ENCODE measurements at places on chromosomes 2 and 18. TPM values are rescaled to one million over a fixed set of nuclear protein-coding genes. Genes with fewer than 3 reads are reported as not detected.

DNA sequence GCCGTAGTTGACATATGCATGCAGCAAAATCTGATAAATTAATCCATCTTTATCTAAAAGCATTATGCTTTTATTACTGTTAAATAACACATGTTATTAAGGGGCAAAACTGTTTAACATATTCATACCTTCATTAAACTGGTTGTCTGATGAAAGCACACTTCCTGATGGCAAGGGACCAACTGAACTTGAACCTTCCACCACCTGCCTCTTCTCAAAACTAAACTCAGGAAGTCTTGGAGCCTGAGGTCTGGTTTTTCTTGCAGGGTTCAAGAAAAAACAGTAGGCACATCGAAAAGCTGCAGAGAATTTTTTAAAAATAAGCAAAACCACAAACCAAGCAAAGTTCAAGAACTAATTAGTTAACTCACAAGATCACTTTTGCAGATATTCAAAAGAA is 64.9 kb downstream of the LNPK start:
- no peak for DNase-seq

DNA sequence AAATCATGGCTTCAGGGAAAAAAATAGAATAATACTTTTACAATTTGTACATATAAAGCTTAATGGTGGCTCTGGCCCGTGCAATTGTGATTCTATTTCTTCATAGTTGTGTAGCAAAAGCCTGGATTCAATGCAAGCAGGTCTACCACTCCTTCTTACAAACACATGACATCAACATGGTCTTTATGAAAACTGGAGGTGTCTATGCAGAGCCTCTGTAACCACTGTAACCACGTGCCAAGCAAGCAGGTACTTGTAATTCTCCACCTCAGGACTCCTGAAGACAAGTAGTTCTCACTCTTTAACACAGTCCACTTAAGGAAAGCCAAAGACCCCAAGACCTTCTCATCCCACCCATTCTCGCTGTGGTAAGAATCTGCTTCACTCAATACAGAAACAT is 62.6 kb downstream of the METTL4 start:
- no peak for DNase-seq

DNA sequence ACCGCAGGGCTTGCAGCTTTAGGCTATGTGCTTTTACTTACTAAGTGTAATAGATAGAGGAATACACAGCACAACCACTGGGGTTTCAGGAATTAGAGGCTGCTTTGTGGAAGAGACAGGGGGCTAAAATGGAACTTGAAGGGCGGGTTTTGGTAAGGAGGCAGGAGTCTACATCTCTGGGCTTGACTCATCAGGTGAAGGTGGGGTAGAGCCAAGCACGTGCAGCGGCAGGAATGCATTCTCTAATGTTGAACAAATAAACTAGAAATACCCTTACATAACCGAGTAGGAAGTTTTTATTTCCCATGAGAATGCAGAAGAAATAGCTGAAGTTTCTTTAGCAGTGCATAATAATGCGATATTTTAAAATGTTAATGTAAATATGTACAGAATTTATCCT is 673.8 kb upstream of the SALL3 start:
- DNase-seq = peak; percentile 21

- DNase-seq = no peak
Measured at GRCh38 chr2:8193146-8193545, 488.7 kb upstream of the ID2 start.

GRCh38 chr2:32464431-32464830 is 107.6 kb downstream of the BIRC6 start:
- DNase-seq = no peak

GRCh38 chr2:166972418-166972817 is 84.1 kb downstream of the XIRP2 start:
- DNase-seq = peak; percentile 1

- no peak for DNase-seq
Measured at GRCh38 chr18:77407733-77408132, 158.1 kb downstream of the GALR1 start.

GRCh38 chr2:207181526-207182274 is 16.0 kb upstream of the KLF7 start:
- DNase-seq = no peak

- no peak for DNase-seq
Measured at GRCh38 chr2:172925600-172925999, 150.0 kb upstream of the MAP3K20 start.

DNA sequence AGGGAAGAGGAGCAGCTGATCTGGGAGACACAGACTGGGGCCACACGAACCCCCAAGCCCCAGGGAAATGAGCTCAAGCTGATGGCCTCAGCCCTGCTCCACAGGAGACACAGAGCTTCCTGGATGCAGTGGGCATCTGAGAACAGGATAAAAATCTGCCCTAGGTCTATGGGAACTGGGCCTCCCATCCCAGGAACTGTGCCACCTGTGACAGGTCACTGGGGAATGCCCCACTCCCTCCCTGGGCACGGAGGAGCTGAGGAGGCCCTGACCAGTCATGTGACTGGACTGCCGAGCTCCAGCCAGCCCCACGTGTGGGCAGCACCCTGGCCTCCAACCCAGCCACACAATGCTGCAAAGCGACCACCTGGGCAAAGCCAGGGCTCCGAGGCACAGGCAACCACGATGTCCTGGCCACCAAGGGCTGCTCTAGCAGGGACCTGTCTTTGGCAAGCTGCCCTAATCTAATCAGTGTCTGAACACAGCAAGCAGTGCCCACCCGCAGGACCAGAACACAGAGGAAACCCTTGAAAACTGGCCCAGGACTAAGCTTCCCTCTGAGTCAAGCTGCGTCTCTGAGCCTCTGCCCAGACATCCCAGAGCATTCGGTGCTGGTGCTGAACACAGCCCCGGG is 57.8 kb upstream of the ID2 start:
- DNase-seq = no peak

- no peak for DNase-seq
Measured at GRCh38 chr2:240628808-240629618, 3.7 kb downstream of the GPR35 start.

- peak; percentile 49 for DNase-seq
Measured at GRCh38 chr18:35506024-35506712, 8.4 kb upstream of the INO80C start.

DNA sequence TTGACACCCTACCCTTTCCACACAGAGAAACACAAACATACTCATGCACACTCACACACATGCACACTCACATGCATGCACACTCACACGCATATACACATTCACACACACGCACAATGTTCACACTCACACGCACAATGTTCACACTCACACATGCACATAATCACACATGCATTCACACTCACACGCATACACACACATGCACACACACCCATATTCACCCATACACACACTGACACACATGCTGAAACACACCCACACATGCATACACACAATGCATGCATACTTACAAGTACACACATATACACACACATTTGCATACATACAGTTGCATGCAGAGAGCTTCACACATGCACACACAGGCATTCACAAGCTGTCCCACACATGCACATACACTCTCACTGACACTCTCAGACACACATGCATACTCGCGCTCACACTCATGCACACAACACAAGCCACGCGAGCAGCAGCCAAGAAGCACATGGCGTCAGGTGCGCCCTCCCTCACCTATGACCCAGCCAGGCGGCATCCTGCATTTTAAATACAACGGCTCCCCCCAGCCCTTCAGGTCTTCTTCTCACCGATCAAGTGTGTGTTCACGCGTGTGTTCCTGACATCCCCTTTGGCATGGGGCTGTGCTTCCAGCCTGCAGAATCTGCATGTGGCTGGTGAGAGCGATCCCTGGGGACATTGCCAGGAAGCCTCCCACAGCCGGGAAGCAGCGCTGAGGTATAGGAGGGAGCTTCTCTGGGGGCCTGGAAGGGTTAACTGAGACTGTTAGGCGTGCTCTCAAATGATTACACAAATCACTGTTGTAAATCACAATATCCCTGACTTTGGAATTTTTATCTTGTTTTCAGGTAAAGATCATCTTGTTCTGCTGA is 195.1 kb downstream of the RTP5 start:
- DNase-seq = no peak

GALR1 gene
- not detected for total RNA-seq

GPC1 gene
- 23.2 TPM for total RNA-seq

C1GALT1C1L gene
- 0.40 TPM for total RNA-seq

LOXHD1 gene
- 1.9 TPM for total RNA-seq

SEC11C gene
- total RNA-seq = 42.7 TPM

SGO2 gene
- total RNA-seq = 7.2 TPM

SOCS6 gene
- total RNA-seq = 21.4 TPM

RIF1 gene
- 27.3 TPM for total RNA-seq

ZNF804A gene
- total RNA-seq = 0.52 TPM
